ENCODE measurements at places on chromosomes 12 and 14.
A peak's percentile ranks its signal among the peaks of the same experiment; 100 is the strongest.

- no peaks in the 10 kb centered on the region for H3K27me3 ChIP-seq
- no peak within 1 kb of the TSS for H3K27ac ChIP-seq
- no peak for DNase-seq
Measured at GRCh38 chr12:52813885-52814709, at the start of gene KRT4. Gene KRT4, minus strand, starts transcription at chr12:52814116. Its CDS starts 58 bp downstream, at chr12:52814058.

GRCh38 chr14:93937519-93937918, 10.4 kb downstream of the FAM181A start:
- no peak overlapping the region for H3K27ac ChIP-seq
- no peaks in the 10 kb centered on the region for H3K27me3 ChIP-seq

GRCh38 chr14:54483846-54484245, 4.9 kb downstream of the GMFB start:
- peaks cover 22% of the 10 kb centered on the region for H3K36me3 ChIP-seq
- H3K4me1 ChIP-seq = peaks cover 44% of the 10 kb centered on the region
- no peak for DNase-seq

DNA sequence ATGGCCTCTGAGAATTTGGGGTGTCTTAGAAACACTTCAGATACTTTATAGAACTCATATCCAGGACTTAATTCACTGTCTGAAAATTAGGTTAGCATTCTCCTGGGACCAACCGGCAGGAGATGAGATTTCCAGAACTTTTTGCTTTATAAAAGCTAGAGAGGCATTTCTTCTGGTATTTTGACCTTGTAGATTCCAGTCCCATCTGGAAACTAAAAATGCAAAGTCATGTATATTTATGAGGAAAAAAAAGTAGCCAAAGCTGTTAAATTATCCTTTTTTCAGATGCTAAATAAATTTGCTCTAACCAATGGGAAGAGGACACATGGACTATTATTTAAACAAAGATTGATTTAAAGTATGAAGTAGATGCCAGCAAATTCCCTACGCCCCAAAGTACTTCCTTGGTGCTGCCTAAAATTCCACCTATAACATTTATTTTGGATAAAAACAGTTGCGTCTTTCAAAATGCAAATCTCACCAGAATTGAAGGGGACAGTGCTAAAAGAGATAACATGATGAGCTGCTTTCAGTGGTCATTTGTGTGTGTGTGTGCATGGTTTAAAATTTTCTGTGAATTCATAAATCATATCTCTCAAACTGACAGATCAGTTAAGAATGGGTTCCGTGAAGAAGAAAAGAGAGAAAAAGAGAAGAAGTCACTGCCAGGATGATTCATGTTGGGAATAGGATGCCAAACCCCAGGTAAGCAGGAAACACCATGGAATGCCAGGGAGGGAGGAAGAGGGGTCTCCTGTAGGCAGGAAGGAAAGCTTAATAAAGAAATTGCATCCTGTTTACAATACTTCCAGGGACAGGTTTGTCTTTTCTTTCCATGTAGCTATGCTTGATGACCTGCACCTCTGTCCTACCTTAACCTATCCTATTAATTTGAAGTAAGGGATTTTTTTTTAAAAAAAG, 97.7 kb upstream of the RGS6 start:
- H3K36me3 ChIP-seq = no peaks in the 10 kb centered on the region
- no peaks in the 10 kb centered on the region for H3K27me3 ChIP-seq
- H3K4me3 ChIP-seq = no peak overlapping the region
- DNase-seq = no peak

DNA sequence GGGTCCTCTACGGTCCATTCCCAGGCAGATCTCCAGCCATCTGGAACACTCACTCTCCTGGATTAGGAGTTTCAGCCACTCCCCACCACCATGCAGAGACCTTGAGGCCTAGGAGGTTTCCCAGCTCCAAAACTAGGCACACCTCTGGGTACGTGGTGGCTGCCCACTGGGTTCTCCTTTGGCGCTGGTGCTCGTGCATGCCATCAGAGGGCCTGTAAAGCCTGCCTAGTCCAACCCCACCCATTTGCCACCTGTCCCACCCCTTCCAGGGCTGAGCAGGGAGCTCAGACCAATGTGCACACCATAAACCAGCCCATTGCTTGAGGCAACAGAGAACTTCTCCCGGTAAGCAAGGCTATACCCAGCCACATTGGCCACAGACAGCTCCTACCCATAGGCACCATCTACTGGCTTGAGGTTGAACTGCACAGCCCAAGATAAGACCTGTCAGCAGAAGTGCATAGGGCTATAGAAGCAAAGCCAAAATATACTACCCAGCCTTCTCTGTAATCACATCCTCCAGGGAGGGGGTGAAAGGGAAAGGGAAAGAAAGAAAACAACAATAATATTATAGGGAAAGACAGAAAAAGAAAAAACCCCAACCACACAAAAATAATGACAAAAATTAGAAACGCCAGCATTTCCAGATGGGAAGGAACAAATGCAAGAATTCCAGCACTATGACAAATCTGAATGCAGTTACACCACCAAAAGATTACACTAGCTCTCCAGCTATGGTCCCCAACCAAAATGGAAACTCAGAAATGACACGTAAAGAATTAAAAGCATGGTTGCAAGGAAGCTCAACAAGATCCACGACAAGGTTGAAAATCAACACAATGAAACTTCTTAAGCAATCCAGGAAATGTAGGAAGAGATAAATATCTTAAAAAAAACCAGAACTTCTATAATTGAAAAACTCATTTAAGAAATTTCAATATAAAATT, 111.9 kb upstream of the CCDC175 start:
- no peak overlapping the region for H3K27ac ChIP-seq
- no peaks in the 10 kb centered on the region for H3K27me3 ChIP-seq
- H3K4me3 ChIP-seq = no peak overlapping the region

GRCh38 chr12:67586951-67587350, 61.6 kb upstream of the DYRK2 start:
- no peak for DNase-seq
- no peak overlapping the region for H3K27ac ChIP-seq
- H3K4me3 ChIP-seq = no peak overlapping the region
- H3K27me3 ChIP-seq = no peaks in the 10 kb centered on the region

DNA sequence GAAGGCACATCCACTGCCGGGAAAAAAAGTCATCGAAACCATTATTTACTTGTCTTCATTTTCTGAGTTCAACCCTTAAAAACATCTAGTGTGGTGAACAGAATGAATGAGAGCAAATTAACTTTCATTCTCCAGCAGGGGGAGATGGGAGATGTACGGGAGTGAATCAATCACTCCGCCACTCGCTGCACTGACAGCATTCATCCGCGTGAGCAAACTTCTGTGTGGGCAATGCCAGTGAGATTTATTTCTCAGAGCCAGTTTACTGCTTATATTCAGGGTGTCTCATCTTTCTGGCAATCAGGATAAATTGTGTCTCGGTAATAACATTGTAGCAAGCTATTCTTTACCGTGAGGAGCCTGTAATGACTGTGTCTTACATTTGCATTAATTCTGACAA, 463.6 kb upstream of the MIS18BP1 start:
- no peak for DNase-seq
- no peak overlapping the region for H3K4me3 ChIP-seq
- H3K27ac ChIP-seq = no peak overlapping the region
- no peaks in the 10 kb centered on the region for H3K36me3 ChIP-seq
- no peaks in the 10 kb centered on the region for H3K4me1 ChIP-seq

GRCh38 chr14:74501135-74501614, 7.6 kb downstream of the ISCA2 start:
- H3K36me3 ChIP-seq = no peaks in the 10 kb centered on the region
- DNase-seq = no peak
- H3K4me3 ChIP-seq = no peak overlapping the region
- peak overlapping the region; percentile 15 for H3K27ac ChIP-seq
- no peaks in the 10 kb centered on the region for H3K27me3 ChIP-seq

- H3K4me3 ChIP-seq = no peak overlapping the region
- peak; percentile 77 for DNase-seq
- no peaks in the 10 kb centered on the region for H3K36me3 ChIP-seq
- H3K4me1 ChIP-seq = no peaks in the 10 kb centered on the region
- H3K27ac ChIP-seq = no peak overlapping the region
- H3K27me3 ChIP-seq = no peaks in the 10 kb centered on the region
Measured at GRCh38 chr12:13428538-13429265, 232.2 kb downstream of the EMP1 start.

DNA sequence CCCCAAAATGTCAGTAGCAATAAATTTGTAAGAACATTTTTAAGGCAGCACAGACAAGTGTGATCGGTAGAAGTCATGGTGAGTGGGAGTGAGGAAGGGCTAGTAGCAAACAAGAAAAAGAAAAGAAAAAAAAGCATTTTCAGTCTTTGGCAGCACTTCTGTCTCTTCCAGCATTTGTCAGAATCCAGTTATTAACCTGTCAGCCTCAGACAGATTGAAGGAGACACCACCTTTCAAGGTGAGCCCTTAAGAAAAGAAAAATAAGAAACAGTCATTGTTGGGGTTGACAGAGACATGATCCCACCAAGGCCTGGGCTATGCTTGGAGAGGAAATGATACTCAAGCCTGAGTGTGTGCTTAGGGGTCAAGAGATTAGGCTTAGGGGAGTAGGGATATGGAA, 947.4 kb downstream of the NRXN3 start:
- no peak overlapping the region for H3K4me3 ChIP-seq
- no peak for DNase-seq
- no peaks in the 10 kb centered on the region for H3K4me1 ChIP-seq
- H3K36me3 ChIP-seq = no peaks in the 10 kb centered on the region

GRCh38 chr12:52395761-52396434, 10.2 kb downstream of the KRT82 start:
- H3K27ac ChIP-seq = no peak overlapping the region
- H3K36me3 ChIP-seq = no peaks in the 10 kb centered on the region
- H3K4me3 ChIP-seq = no peak overlapping the region
- H3K4me1 ChIP-seq = peaks cover 26% of the 10 kb centered on the region

GRCh38 chr12:38411426-38411825, 94.9 kb downstream of the ALG10B start:
- H3K27ac ChIP-seq = no peak overlapping the region
- H3K36me3 ChIP-seq = no peaks in the 10 kb centered on the region
- H3K4me1 ChIP-seq = no peaks in the 10 kb centered on the region
- no peak for DNase-seq
- H3K27me3 ChIP-seq = no peaks in the 10 kb centered on the region

- H3K4me1 ChIP-seq = peaks cover 8% of the 10 kb centered on the region
- no peak overlapping the region for H3K4me3 ChIP-seq
- no peaks in the 10 kb centered on the region for H3K27me3 ChIP-seq
- DNase-seq = no peak
- no peak overlapping the region for H3K27ac ChIP-seq
Measured at GRCh38 chr12:5622280-5622679, 190.4 kb downstream of the NTF3 start.

DNA sequence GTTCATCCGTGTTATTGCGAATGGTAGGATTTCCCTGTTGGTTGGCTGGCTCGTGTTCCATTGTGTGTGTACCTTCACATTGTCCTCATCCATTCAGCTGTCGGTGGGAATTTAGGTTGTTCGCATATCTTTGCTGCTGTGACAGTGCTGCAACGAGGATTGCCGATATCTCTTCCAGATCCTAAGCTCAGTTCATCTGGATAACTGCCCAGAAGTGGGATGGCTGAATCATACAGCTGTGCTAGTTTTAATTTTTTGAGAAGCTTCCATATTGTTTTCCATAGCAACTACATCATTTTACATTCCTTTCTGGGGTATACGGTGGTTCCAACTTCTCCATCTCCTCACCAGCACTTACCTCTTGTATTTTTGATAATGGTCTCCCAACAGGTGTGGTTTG, 292.8 kb upstream of the SFSWAP start:
- DNase-seq = no peak
- no peak overlapping the region for H3K4me3 ChIP-seq
- no peaks in the 10 kb centered on the region for H3K36me3 ChIP-seq

- H3K4me1 ChIP-seq = peaks cover 8% of the 10 kb centered on the region
- no peaks in the 10 kb centered on the region for H3K36me3 ChIP-seq
- DNase-seq = no peak
- no peaks in the 10 kb centered on the region for H3K27me3 ChIP-seq
Measured at GRCh38 chr14:89753828-89754412, 200.6 kb downstream of the EFCAB11 start.

DNA sequence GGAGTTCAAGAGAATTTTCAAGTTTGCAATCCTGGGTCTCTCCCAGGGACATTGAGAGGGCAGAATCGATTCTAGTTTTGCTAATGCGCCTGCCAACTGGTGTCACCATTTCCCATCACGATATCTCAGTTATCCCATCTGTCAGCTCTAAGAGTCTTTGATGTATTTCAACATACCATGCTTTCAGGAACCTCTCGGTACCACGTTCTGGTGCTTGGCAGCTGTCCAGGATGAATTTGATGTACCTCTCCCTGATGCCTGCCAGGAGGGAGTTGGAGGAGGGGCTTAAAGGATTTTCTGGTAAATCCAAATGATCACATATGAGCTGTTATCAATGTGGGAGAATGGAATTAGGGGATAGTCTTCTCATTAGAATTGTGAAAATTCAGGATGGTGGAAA, 332.5 kb downstream of the RGS6 start:
- H3K4me1 ChIP-seq = no peaks in the 10 kb centered on the region

- no peaks in the 10 kb centered on the region for H3K27me3 ChIP-seq
- DNase-seq = no peak
- H3K36me3 ChIP-seq = no peaks in the 10 kb centered on the region
- peaks cover 7% of the 10 kb centered on the region for H3K4me1 ChIP-seq
Measured at GRCh38 chr12:113936460-113936859, 29.7 kb downstream of the RBM19 start.

- no peaks in the 10 kb centered on the region for H3K36me3 ChIP-seq
- H3K27me3 ChIP-seq = no peaks in the 10 kb centered on the region
- no peak overlapping the region for H3K4me3 ChIP-seq
Measured at GRCh38 chr12:77722536-77722935, 108.2 kb upstream of the NAV3 start.

GRCh38 chr12:121789800-121790728, 3.4 kb downstream of the RHOF start:
- H3K27me3 ChIP-seq = no peaks in the 10 kb centered on the region
- no peak for DNase-seq
- no peaks in the 10 kb centered on the region for H3K36me3 ChIP-seq
- H3K4me3 ChIP-seq = no peak overlapping the region
- H3K4me1 ChIP-seq = peaks cover 43% of the 10 kb centered on the region

All from vagina (tissue), 2 donors.